ENCODE measurements at places on chromosomes 2 and 18. TPM values are rescaled to one million over a fixed set of nuclear protein-coding genes. Genes with fewer than 3 reads are reported as not detected.
A peak's percentile ranks its signal among the peaks of the same experiment; 100 is the strongest.

GRCh38 chr18:76538846-76539245 is 43.8 kb upstream of the ZNF516 start:
- H3K36me3 ChIP-seq, result no peaks in the 10 kb centered on the region
- DNase-seq, result peak; percentile 44
- no peaks in the 10 kb centered on the region for H3K4me1 ChIP-seq
- no peak overlapping the region for H3K4me3 ChIP-seq
- H3K27me3 ChIP-seq, result no peaks in the 10 kb centered on the region

DNA sequence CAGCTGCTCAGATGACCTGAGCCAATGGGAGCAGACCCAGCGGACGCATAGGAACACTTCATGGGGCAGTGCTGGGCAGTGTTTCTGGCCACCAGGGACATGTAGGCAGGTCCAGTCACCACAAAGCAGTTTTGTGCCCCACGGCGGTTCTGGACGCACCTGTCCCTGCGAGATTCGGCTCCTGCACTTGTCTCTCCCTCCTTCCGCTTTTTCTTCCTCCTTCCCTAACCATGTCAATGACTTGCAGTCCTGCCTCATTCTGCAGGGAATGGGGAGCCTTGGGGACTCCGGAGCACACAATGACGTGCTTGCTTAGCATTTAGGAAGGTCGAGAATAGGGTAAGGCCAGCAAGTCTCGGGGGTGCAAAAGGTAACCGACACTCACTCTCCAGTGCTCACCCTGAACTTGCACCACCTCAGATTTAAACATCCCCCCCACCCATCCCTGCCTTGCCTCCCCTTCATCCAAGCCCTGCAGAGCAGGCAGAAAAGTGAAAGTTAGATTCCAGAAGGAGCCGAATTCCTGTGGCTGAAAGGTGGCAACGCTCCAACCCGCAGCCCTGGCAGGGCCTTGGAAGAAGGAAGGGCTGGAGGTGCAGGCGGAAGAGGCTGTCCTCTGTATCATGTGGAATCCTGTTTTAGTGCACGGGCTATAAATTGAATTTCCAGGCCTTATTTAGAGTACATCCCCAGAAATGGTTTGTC is 40.5 kb upstream of the ATG16L1 start:
- DNase-seq, result peak; percentile 70
- no peaks in the 10 kb centered on the region for H3K36me3 ChIP-seq
- peaks cover 5% of the 10 kb centered on the region for H3K4me1 ChIP-seq

The ASTL gene
- total RNA-seq, result not detected

DNA sequence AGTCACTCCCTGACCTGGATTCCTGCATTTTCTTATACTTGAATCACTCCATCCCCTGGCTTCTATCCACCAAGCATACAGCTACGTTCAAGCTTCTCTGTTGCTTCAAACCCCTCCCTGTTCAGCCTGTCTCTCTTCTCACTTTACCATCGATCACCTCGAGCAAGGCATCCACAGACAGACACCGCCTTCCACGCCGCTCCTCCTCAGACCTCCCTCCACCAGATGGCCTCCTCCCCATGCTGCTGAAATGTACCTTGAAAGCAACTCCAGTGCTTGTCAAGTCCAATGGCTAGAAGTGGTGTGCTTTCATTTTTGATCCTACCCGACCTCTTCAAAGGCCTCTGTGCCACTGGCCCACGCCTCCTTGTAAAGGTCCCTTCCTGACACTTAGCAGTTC is 131.3 kb upstream of the ACAA2 start:
- no peak overlapping the region for H3K27ac ChIP-seq
- H3K4me1 ChIP-seq, result no peaks in the 10 kb centered on the region
- peak; percentile 30 for DNase-seq
- H3K36me3 ChIP-seq, result no peaks in the 10 kb centered on the region
- no peak overlapping the region for H3K4me3 ChIP-seq

The CDH19 gene
- 1.2 TPM for total RNA-seq

GRCh38 chr2:1736997-1737480 is 7.3 kb downstream of the PXDN start:
- H3K36me3 ChIP-seq, result peaks cover 3% of the 10 kb centered on the region
- H3K4me3 ChIP-seq, result no peak overlapping the region
- DNase-seq, result no peak
- peaks cover 13% of the 10 kb centered on the region for H3K4me1 ChIP-seq
- no peaks in the 10 kb centered on the region for H3K27me3 ChIP-seq
- no peak overlapping the region for H3K27ac ChIP-seq

- peaks cover 31% of the 10 kb centered on the region for H3K4me1 ChIP-seq
- no peaks in the 10 kb centered on the region for H3K36me3 ChIP-seq
- H3K27ac ChIP-seq, result no peak overlapping the region
- no peaks in the 10 kb centered on the region for H3K27me3 ChIP-seq
- H3K4me3 ChIP-seq, result no peak overlapping the region
These were observed 46.8 kb upstream of the EML6 start for GRCh38 chr2:54676656-54677055.

GRCh38 chr2:98747888-98748287 is 17.0 kb upstream of the MGAT4A start:
- no peaks in the 10 kb centered on the region for H3K36me3 ChIP-seq
- H3K27ac ChIP-seq, result no peak overlapping the region
- H3K27me3 ChIP-seq, result no peaks in the 10 kb centered on the region
- no peaks in the 10 kb centered on the region for H3K4me1 ChIP-seq
- no peak for DNase-seq

The IL1RN gene
- total RNA-seq, result 15.2 TPM

The NAT8 gene
- total RNA-seq, result not detected

DNA sequence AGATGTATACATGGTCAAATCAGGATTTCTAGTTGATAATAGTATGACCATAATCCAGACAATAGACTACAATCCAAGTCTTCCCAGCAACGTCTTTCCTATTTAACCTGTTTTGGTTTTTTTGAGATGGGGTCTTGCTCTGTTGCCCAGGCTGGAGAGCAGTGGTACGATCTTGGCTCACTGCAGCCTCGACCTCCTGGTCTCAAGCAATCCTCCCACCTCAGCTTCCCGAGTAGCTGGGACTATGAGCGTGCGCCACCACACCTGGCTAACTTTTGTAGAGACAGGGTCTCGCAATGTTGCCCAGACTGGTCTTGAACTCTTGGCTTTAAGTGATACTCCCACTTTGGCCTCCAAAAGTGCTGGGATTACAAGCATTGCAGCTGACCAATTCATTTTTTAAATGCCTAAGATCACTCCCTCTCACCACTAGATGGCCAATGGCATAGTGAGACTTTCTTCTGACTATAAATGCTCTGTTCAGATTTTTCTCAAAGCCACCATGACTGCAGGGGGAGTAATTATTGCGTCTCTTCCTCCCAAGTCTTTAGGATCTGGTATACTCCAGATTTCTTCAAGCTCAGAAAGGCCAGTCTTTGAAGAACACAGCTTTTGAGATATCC is 47.6 kb downstream of the HNRNPLL start:
- no peak overlapping the region for H3K27ac ChIP-seq
- DNase-seq, result peak; percentile 25
- H3K36me3 ChIP-seq, result peaks cover 5% of the 10 kb centered on the region
- no peaks in the 10 kb centered on the region for H3K4me1 ChIP-seq

GRCh38 chr18:63192126-63192884 is 127.3 kb downstream of the BCL2 start:
- DNase-seq, result no peak
- no peak overlapping the region for H3K4me3 ChIP-seq
- no peak overlapping the region for H3K27ac ChIP-seq
- peaks cover 9% of the 10 kb centered on the region for H3K4me1 ChIP-seq

DNA sequence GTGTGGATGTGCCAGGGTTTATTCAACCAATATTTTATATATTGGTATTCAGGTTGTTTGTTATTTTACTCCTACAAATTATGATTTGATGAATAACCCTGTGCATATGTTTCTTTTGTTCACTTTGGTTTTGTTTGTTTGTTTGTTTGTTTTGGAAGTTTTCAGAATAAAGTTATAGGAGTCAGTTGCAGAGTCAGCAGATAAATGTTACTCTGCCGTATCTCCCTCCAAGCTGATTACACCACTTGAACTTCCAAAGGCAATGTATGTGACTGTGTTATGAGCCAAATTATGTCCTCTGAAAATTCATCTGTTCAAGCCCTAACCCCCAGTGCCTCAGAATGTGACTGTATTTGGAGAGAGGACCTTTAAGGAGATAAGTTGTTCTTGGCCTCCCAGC is 497.5 kb downstream of the TNS1 start:
- H3K4me1 ChIP-seq, result no peaks in the 10 kb centered on the region
- no peaks in the 10 kb centered on the region for H3K27me3 ChIP-seq
- H3K36me3 ChIP-seq, result no peaks in the 10 kb centered on the region
- no peak overlapping the region for H3K27ac ChIP-seq
- H3K4me3 ChIP-seq, result no peak overlapping the region
- no peak for DNase-seq

The LYG1 gene
- 0.89 TPM for total RNA-seq

DNA sequence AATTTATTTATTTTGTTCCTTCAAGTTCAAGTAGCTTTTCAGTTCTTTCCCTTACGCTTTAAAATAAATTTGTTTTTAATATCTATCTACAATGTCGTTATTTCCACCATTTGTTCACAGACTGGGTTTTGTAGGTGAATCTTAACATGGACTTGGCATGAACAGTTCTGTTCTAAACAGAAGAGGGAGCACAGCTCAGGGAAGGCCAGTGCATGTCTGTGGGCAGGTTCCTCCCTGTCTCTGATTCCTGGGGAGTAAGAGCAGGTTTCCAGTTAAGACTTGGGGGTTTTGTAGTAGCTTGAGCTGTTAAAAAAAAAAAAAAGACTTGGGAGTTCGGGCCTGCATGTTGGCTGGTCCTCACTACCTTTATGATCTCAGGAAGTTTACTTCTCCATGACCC is 11.1 kb downstream of the TTL start:
- H3K27me3 ChIP-seq, result no peaks in the 10 kb centered on the region
- no peak overlapping the region for H3K4me3 ChIP-seq
- no peaks in the 10 kb centered on the region for H3K4me1 ChIP-seq
- no peak for DNase-seq
- no peak overlapping the region for H3K27ac ChIP-seq

DNA sequence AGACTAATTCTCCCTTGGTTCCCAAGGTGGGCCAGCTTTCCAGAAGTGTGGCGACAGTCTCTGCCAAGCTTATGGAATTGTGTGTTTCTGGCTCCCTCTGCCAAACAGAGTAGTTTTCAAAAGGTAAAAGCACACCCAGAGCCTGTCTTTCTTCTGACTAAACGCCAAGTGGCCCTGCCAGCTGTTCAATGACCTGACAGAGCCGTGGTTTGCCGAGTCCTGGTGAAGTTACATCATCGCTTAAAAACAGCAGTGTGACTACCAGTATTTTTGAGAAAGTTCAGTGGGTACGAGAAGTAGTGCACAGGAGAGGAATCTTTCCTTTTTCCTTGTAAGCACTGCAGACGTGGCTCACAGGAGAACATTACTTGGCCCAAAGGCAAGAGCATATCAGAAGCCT is 1.9 kb downstream of the PER2 start:
- peak overlapping the region; percentile 97 for H3K27ac ChIP-seq
- H3K36me3 ChIP-seq, result no peaks in the 10 kb centered on the region
- no peak overlapping the region for H3K4me3 ChIP-seq

GRCh38 chr2:171390941-171391516 is 42.8 kb downstream of the METTL8 start:
- DNase-seq, result no peak
- H3K4me3 ChIP-seq, result no peak overlapping the region
- H3K4me1 ChIP-seq, result no peaks in the 10 kb centered on the region
- no peaks in the 10 kb centered on the region for H3K27me3 ChIP-seq

DNA sequence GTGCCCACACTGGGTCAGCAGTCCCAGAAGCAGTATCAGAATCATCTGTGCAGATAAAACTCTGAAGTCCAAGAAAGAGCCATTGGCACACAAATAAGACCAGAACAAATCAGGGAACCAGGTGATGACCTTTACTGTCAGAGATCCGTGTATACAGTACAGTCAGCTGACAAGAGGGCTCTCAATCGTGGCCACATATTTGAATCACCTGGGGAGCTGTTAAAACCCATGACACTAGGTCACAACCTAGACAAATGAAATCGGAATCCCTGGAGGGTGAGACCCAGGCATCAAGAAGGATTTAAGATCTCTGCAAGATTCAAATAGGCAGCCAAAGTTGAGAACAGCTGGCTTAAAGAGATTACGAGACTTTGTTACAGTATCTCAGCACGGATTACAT is 807.1 kb downstream of the RNF144A start:
- no peaks in the 10 kb centered on the region for H3K36me3 ChIP-seq
- H3K27ac ChIP-seq, result no peak overlapping the region
- H3K4me3 ChIP-seq, result no peak overlapping the region
- DNase-seq, result no peak
- H3K27me3 ChIP-seq, result no peaks in the 10 kb centered on the region

DNA sequence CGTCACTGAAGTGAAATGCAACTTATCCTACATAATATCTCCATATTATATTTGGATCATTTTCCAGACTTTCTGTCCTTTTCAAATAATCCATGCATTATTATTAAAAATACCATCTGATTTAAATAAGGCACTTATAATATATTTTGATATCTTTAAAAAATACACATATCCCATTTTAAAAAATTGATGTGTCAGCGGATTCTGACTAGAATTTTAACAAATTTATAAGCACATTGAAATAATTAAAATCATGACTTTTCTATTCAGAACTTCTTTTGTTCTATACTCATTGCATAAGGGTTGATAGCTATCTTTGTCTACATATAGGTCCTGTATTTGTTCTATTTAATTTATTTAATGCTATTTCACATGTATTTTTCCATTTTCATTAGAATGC is 199.0 kb upstream of the DSEL start:
- no peak for DNase-seq
- H3K4me3 ChIP-seq, result no peak overlapping the region
- no peaks in the 10 kb centered on the region for H3K27me3 ChIP-seq
- H3K4me1 ChIP-seq, result no peaks in the 10 kb centered on the region
- no peak overlapping the region for H3K27ac ChIP-seq

- peaks cover 10% of the 10 kb centered on the region for H3K4me1 ChIP-seq
- H3K4me3 ChIP-seq, result no peak overlapping the region
- H3K27ac ChIP-seq, result no peak overlapping the region
- no peaks in the 10 kb centered on the region for H3K36me3 ChIP-seq
- no peaks in the 10 kb centered on the region for H3K27me3 ChIP-seq
These were observed 2.1 kb upstream of the EMILIN1 start for GRCh38 chr2:27076323-27076722.

The SCN7A gene
- 178 TPM for total RNA-seq

DNA sequence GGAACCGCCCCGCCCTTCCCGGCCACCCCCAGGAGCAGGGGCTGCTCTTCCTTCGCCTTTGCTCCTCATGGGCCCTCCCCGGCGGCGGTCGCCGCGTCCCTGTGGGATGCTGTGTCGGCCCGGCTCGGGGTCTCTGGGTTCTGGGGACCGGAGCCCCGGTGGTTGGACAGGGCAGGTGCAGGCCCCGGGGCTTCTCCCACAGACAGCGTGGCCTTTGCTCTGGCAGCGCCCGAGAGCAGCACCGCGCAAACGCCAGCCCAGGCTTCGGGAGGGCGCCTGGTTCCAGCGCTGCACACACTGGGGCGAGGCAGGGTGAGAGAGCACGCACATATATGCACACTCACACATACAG is 9.0 kb upstream of the KCNG2 start:
- DNase-seq, result no peak
- H3K36me3 ChIP-seq, result no peaks in the 10 kb centered on the region
- H3K27ac ChIP-seq, result no peak overlapping the region
- H3K4me3 ChIP-seq, result no peak overlapping the region

GRCh38 chr2:174090476-174090875 is 125.3 kb upstream of the SP3 start:
- peaks cover 2% of the 10 kb centered on the region for H3K36me3 ChIP-seq
- H3K4me1 ChIP-seq, result no peaks in the 10 kb centered on the region
- DNase-seq, result no peak
- no peak overlapping the region for H3K4me3 ChIP-seq
- H3K27me3 ChIP-seq, result no peaks in the 10 kb centered on the region

The BZW1 gene
- total RNA-seq, result 226 TPM
